HT-29 (cell line): ENCODE measurements at places on chromosomes 6 and 20. TPM values are rescaled to one million over a fixed set of nuclear protein-coding genes. Genes with fewer than 3 reads are reported as not detected.
A peak's percentile ranks its signal among the peaks of the same experiment; 100 is the strongest.

DNA sequence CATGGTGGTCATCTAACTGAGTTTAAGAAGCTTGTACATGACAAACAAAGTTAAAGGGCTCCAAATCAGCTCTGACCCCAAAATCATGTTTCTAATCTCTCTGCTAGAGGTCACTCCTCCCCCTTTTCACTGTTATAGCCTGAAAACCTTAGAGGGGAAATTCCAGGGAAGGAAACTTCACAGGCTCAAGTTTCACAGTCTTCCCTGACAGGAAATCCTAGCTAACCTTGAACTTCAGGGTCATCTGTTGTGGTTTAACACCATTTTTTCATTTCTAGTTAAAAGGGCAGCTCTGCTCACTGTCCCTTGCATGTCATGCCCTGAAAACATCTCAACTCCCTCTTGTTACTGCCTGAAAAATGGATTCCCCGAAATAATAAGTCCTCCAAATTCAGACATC is 104.4 kb upstream of the BMP2 start:
- DNase-seq, result no peak

GRCh38 chr6:25834950-25835349 is 3.1 kb upstream of the SLC17A1 start:
- DNase-seq, result no peak

GRCh38 chr6:16914184-16914583 is 152.9 kb upstream of the ATXN1 start:
- DNase-seq, result no peak

GRCh38 chr6:89050697-89051096 is 29.9 kb upstream of the PNRC1 start:
- DNase-seq, result no peak

DNA sequence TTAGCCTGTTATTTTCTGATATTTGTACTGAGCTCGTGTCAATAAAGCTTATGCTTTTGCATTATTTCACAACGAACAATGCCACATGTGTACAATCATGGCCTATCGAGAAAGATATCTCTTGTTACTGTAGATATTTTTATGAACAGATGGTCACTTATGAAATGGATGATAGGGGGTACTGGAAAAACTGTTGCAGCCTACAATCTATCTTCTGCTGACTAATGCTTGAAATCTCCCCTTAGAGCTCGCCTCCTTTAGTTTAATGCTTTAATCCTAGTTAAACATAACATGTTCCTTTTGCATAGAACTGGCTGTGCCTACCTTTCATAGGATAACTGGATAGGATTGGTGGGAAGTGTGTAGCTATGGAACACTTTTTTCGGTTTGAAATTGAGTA is 296.2 kb downstream of the FARS2 start:
- DNase-seq, result no peak

- DNase-seq, result no peak
Observed at GRCh38 chr6:96542702-96543101, 20.2 kb upstream of the FHL5 start.

DNA sequence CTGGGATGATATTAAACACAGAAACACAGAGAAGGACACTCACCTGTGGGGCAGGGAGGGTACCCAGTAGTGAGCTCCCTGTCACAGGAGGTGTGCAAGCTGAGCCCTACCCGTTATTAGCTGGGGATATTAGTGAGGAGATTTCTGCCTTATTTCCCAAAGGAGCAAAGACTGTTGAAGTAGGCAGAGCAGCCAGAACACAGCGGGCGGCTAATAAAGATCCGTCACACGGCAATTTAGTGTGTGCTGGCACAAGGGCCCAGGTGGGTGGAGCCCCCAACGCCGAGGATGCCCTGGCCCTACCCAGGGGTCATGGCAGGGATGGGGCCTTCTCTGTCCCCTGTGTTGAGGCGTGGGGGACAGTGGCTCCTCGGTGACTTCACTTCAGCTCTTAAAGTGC is 8.3 kb downstream of the VSTM2L start:
- no peak for DNase-seq

DNA sequence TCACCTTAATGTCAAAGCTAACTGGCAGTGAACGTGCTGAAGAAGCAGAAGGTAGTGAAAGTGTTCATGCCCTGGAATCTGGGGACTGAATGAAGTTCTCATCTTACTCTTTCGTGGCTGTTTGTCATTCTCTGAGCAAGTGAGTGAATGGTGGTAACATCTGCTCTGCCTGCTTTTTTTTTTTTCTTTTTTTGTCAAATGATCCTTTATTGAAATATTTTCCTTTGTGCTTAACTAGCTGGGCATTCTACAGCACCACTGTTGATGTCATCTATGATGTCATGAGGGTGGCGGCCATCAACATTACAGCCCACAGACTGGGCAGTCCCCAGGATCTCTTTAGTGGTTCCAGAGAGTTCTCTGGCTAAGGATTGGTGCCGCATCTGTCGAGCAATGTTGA is 65.2 kb downstream of the RIN2 start:
- no peak for DNase-seq

- DNase-seq, result no peak
Observed at GRCh38 chr6:166598441-166599138, 12.1 kb upstream of the RAMACL start.

DNA sequence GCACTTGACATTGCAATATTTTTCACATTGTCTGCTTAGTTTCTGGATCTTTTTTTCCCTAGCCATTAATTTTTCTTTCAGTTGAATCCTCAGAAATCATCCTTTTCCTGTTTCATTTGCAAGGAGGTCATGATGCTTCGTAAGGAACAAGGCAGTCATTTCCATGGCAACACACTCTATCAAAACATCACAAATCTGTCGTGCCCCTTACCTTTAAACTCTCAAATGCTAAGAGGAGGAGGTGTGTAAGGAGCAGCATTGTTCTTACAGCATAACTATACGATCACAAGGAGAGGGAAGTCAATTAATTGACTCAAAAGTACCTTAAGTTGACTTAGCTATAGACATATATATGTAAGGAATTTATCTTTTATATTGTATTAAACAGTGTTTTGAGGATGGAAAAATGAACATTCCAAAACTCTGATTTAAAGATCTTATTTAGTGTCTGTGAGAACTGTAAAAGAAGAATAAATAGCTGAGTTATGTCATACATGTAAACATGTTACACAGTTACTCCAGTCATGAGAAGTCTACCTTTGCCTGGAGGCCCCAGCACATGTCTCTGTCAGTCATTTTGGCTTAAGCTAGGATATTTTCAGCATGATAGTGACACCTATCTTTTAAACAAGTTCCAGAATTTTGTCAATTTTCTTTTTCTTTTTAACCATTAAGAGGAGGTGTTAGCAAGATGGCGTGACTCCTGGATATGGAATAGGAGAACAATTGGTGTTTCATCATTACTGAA is 41.6 kb downstream of the CDKAL1 start:
- DNase-seq, result no peak

- DNase-seq, result no peak
Observed at GRCh38 chr20:33065785-33066184, 12.1 kb downstream of the BPIFB3 start.

- DNase-seq, result no peak
Observed at GRCh38 chr6:149871182-149871581, 7.0 kb upstream of the LRP11 start.

DNA sequence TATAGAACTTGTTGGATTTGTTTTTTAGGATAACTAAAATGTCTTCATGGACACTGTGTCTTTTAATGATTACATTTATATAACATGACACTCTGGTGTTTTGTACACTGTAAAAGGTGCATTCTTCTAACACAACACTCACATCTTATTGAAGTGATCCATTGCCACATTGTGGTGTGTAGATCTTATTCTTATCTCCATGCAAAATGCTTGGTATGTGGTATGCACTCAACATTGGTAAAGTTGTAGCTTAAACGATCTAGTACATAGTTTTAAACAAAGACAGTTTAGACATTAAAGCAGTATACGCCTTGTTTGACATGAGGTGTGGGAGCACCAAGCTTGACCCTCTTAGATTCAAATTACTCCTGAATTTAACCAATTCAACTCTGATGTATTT is 84.7 kb downstream of the SASH1 start:
- DNase-seq, result no peak

GRCh38 chr6:79168695-79168980 is 65.8 kb downstream of the HMGN3 start:
- no peak for DNase-seq

GRCh38 chr20:61901392-61902220 is 164.1 kb downstream of the TAF4 start:
- peak; percentile 36 for DNase-seq

- peak; percentile 27 for DNase-seq
Observed at GRCh38 chr6:154276810-154277628, 79.6 kb downstream of the IPCEF1 start.

DNA sequence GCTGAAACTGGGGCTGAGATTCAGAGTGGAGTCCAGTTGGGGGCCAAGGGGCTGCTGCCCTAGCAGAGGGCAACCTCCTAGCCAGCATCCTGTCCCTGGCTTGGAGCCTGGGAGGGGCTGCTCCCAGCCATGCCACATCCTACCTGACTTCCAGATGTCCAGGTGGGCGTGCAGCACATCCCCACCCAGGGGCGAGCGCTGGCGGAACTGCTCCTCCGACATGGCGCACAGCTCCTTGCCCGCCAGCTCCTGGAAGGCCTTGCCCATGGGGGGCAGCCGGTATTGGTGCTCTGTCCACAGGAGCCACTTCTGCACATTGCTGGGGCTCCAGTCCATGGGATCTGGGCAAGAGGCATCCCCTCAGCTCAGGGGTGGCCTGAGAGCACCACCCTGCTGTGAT is 15.3 kb downstream of the SPDEF start:
- DNase-seq, result no peak

GRCh38 chr6:19368511-19368910 is 468.7 kb upstream of the ID4 start:
- peak; percentile 4 for DNase-seq

- DNase-seq, result no peak
Observed at GRCh38 chr20:13202565-13202964, 18.5 kb upstream of the ISM1 start.

DNA sequence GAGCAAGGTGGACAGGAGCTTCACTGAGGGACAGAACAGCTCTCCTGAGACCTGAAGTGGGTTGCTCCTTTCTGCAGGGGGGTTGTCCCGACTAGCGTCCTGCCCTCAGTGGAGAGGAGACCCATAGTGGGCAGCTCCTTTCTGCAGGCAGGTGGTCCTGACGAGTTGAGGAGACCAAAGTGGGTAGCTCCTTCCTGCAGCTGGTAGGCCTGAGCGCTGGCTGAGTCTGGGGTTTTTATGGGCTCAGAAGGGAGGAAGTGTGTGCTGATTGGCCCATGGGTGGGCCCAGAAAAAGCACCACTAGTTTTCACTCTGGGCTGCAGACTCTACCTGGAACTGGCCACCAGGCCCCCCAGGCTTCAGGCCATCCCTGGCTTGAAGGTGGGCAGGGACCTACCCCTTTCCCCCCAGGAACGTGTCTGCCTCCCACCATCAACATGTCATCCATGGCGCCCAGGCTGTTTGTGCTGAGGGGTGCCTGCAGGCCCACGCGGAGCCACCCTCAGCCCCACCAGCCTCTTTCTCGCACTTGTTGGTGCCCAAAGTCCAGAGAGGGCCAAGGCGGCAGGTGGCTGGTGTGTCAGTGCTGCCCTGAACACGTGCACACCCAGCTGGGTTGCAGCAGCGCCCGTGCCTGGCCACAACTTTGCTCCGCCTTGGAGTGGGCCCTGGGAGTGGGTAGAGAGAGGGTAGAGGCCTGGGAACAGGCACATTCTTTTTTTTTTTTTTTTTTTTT is 1.6 kb upstream of the DEK start:
- DNase-seq, result no peak

DNA sequence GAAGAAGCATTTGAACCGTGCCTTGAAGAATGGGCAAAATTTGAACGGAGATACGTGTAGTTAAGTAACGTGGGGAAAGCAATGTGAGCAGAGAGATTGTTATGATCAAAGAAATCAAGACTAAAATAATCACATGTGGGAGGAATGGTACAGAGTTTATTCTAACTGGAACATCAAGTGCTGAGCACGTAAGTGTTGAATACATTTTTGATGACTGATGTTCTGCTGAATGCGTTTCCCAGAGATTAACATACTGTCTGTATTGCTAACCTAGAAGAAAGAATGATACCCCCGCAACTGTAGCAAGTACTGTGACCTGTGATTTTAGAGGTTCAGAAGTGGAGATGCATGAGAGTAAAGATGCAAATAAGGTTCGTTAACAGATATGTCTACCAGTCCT is 146.9 kb upstream of the EPHA7 start:
- no peak for DNase-seq

DNA sequence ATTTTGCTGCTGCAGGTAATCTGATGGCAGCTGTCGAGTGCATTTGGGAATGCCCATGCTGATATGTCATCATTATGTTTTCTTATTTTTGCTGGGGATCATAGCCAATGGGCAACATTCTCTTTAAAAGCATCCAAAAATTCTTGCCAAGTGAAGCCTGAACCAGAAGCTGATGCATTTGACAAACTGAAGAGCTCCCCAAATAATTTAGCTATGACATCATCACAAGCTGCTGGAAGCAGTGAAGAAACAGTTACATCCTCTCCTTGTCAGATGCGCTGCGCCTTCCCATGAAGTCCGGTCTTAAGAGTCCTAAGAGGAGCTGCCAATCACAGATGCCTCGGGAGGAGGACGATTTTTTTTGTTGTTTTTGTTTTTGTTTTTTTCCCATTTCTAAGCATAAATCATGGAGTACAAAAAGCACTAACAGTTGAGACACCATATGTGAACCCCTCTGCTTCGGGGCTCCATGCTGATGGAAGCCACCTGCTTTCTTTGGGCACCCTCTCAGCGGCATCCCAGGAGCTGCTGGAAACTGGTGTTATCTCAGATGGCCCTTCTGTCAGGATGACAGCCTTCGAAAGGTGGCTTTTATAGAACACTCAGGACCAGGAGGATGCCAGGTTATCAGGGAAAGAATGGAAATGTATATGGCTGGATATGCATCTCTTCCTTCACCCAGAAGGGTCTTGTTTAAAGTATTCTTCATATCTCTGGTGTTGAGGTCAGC is 56.1 kb upstream of the FOXQ1 start:
- DNase-seq, result no peak

- DNase-seq, result no peak
Observed at GRCh38 chr6:117590447-117590846, 11.9 kb downstream of the GOPC start.

DNA sequence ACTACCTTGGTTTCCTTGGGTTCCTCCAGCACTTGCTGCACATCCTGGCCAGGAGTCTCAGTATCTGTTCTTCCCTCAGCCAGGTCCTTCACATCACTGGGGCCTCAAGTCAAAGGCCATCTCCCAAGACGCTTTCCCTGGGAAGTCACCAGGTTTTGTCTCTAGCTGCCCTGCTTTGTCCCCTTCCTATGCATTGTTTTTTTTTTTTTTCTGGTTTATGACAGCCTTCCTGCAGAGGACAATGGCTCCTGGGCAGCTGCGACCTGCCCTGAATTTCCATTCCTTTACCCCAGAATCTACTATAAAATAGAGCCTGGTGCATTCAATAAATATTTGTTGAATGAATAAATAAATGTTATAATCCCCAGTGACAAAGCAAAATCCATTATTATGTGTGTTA is 687.3 kb downstream of the QKI start:
- DNase-seq, result no peak

NCR2 gene
- total RNA-seq, result not detected in 2 replicates

C6orf52 gene
- total RNA-seq, result not detected in 2 replicates

PRPF6 gene
- 102 and 110 TPM in 2 replicates for total RNA-seq

GGTLC1 gene
- total RNA-seq, result not detected in 2 replicates

DEFB124 gene
- total RNA-seq, result not detected in 2 replicates

C20orf141 gene
- not detected in 2 replicates for total RNA-seq

CST2 gene
- not detected in 2 replicates for total RNA-seq

WASF1 gene
- total RNA-seq, result 2.6 and 3.4 TPM in 2 replicates

CYP21A2 gene
- not detected in 2 replicates for total RNA-seq

DEFB114 gene
- total RNA-seq, result not detected in 2 replicates

DDX39B gene
- total RNA-seq, result 685 and 711 TPM in 2 replicates

LAMA5 gene
- 286 and 336 TPM in 2 replicates for total RNA-seq

ADGRF1 gene
- total RNA-seq, result 7.6 and 9.1 TPM in 2 replicates

MAPK13 gene
- total RNA-seq, result 101 and 103 TPM in 2 replicates

SLC2A4RG gene
- 200 and 229 TPM in 2 replicates for total RNA-seq

PSMB1 gene
- total RNA-seq, result 358 and 431 TPM in 2 replicates

SLC22A7 gene
- total RNA-seq, result not detected in 2 replicates

GSTA3 gene
- total RNA-seq, result not detected in 2 replicates
